HCT116 (cell line): ENCODE measurements at places on chromosomes 16 and 17. TPM values are rescaled to one million over a fixed set of nuclear protein-coding genes. Genes with fewer than 3 reads are reported as not detected.

DNA sequence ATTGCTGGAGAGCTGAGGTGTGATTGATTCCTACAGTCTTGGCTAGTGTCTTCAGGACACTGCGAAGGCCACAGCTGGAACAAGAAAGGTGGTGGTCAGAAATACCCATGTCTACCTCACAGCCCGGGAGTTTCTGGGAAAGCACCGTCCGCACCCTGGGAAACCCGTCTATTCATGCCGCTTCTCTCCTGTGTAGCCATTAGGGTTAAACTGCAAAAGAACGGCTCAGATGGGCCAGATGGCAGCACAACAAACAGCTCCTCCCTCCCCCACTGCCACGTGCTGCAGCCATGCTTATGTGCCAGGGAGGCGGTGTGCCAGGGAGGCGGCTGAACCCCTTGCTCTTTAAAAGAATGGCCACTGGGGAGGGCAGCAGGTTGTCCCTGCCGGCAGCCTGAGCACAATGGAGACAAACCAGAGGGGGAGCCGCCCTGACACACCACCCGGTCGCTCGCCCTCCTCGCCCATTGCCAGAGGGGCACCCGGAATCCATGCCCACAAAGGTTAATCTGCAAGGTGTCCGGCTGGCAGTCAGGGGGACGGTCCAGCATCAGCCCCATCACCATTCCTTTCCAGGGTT, 65.2 kb downstream of the CYTH1 start:
- no peak for DNase-seq

DNA sequence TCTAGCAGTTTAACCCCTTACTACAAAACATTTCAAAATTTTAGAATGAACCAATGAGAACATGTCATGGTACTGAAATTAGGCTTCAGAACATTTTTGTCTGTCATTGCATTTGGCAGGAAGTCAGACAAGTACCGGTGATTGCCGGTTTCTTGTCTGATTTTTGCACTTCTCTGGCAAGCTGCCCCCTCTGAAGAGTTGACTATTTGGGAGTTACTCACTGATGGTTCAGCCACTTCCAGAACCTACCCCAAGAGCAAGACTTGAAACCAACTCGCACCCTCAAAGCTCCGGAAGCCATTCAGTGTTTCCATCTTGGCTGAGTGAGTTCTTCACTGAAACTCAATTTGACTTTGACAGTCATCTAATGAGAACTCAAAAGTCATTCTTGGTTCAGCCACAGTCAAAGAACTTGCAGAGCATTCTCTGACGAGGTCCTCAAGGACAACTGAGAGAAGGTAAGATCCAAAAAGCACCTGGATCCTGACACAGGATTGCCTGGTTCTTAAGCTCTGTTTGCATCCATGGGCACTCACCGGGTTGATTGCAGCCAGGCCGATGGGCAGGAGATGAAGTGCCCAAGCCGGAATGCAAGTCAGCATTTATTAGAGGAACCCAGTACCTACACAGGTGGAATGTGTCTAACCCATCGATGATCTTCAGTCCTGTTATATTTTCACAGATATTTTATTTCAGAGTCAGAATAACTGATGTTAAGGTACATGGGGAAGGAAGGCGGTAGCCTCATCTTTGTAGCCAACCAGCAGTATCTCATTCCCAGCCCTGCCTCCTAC, 93.6 kb downstream of the USP22 start:
- DNase-seq = no peak

- no peak for DNase-seq
Observed at GRCh38 chr17:10036511-10037061, 131.5 kb upstream of the RCVRN start.

DNA sequence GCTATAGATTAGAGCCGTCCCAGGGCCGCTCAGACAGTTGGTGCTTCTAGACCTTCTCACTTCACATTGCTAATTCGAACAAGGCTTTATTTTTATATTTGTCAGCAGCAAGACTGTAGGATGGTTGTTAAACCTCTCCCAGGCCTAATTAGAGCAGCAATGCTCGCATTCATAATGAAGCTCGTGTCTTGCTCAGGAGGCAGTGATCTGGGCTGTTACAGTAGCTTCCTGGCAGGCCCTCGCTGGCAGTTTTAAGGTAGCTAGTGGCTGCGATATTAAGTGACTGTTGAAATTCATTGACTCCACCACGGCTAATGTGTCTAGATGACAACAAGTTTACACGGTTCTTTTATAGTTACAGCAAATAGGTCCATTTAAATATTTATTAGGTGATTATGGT, 23.2 kb upstream of the ANKFN1 start:
- no peak for DNase-seq

DNA sequence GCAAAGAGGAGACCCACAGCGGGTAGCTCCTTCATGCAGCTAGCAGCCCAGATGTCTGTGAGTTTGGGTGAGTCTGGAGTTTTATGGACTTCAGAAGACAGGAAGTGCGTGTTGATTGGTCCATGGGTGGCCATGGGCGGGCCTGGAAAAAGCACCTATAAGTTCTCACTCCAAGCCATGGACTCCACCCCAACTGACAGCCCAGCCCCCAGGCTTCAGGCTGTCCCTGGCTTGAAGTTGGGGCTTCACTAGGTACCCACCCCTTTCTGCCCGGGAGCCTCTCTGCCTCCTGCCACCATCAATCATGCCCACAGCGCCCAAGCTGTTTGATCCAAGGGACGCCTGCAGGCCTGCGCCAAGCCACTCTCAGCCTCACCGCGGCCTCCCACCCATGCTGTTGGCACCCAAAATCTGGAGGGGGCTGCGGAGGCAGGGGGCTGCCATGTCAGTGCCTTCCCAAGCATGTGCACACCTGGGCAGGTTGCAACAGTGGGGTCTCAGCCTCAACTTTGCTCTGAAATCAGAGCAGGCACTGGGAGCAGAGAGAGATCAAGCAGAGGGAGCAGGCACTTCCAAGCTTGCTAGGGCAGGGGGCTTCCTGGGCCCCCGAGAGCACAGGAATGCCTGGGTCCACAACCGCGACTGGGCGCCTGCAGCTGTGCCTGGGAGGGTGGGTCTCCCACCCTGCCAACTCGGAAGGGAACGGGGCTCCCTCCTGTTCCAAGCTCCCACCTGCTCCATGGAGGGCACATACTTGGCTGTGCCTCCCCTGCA, 1503.7 kb downstream of the CDH11 start:
- no peak for DNase-seq

DNA sequence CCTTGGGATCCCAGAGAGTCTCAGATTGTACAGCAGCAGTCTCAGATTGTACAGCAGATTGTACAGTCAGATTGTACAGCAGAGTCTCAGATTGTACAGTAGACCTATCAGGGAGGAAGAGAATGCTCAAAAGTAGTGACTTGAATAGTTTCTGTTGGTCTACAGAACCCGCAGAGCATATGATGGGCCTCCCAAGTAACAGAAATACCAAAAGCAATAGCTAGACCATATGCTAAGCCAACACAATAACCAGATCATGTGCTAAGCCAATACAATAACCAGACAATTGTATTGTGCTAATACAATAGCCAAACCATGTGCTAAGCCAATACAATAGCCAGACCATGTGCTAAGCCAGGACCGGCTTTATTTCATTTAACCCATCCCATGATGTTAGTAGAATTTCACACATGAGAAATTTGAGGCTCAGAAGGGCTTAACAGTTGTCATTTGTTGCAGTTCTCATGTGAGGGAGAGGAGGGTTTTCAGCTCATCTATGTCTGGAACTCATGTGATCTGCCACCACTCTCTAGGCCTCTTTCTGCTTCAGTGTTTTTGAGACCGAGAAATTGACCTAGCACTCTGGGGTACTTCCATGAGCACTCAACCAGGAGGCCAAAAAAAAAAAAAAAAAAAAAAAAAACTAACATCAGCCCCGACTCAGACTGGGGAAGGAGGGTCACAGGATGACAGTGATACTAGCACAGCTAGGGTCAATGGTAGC, 144.0 kb downstream of the SOX9 start:
- no peak for DNase-seq

DNA sequence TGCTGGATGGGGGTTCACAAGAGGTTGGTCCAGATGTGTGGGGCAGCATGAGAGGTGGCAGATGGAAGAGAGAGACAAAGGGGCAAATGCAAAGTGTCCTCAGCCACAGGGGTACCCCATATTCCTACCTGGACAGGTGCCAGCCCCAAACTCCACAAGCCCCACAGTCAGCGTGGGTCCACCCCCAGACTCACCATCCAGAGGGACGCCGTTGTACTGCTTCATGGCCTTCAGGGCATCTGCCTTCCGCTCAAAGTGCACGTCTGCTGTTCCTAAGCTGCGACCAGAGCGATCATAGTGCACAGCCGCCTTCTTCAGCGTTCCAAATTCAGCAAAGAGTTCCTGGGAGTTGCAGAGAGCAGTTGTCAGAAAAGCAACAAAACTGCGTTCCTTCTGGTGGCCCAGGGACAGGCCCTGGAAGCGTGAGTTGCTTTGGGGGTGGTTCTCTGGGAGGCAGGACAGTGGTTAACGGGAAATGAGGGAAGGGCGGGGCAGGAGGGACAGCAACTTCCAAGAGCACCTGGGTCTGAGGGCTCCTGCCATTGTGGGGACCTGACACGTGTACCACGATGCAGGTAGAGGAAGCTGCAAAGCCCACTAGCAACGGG, 2.3 kb downstream of the ALYREF start:
- DNase-seq = no peak

GRCh38 chr16:3520413-3520812, 19.6 kb downstream of the CLUAP1 start:
- no peak for DNase-seq

The TMEM235 gene
- not detected for total RNA-seq
